RPMI7951 (cell line): ENCODE measurements at places on chromosomes 6 and 20.
A peak's percentile ranks its signal among the peaks of the same experiment; 100 is the strongest.

- DNase-seq, result no peak
Measured at GRCh38 chr6:136210398-136211165, 39.5 kb downstream of the MTFR2 start.

DNA sequence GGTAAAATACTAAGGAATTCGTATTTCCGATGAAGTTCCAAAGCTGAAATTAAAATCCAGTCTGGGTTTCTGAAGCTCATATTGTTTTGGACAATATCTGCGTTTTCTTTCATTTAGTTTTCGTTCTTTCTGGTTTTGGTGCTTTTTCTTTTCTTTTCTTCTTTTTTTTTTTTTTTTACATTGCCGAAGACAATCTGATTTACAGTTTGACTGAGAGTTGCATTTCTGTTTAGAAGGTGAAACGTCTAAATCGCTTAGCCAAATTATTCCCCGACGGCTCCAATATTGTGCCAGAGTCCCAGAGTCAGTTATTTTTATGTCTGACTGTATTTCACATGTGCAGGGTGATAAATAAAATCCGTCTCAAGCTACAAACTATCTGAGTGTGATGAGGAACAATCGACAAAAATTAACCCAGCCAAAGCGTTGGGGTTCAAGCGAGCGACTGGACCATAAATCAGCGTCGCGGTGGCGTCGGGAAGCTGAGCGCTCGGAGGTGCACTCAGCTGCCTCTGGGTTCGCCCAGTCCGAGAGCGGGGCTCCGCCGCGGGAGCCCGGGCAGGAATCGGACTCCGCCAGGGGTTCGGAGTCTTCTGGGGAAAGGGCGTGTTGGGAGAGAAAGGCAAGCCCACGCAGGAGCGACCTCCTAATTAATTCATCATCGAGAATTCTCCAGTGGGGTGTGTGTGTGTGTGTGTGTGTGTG lies 8.2 kb upstream of the TBX18 start:
- DNase-seq, result no peak

- no peak for DNase-seq
Measured at GRCh38 chr6:106244521-106244920, 81.0 kb downstream of the ATG5 start.

- DNase-seq, result peak; percentile 41
Measured at GRCh38 chr6:130945401-130945919, 117.6 kb downstream of the EPB41L2 start.

DNA sequence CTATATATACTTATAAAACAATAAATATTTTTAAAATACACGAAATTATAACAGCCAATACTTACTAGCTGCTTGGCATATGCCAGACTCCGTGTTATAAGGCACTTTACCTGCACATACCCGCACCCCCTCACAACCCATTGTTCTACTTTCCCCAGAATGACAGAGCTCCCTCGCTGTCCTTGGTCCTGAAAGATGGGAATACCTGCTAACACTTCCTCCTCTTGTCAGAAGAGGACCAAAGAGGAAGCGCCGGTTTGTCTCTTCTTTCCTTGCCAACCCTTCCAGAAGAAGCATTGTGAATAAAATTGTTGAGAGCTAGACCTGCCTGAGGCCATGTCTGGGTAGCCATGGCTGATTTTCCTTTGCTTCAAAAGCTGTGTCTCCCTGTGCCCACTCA lies 149.3 kb downstream of the PTPRT start:
- DNase-seq, result peak; percentile 2

DNA sequence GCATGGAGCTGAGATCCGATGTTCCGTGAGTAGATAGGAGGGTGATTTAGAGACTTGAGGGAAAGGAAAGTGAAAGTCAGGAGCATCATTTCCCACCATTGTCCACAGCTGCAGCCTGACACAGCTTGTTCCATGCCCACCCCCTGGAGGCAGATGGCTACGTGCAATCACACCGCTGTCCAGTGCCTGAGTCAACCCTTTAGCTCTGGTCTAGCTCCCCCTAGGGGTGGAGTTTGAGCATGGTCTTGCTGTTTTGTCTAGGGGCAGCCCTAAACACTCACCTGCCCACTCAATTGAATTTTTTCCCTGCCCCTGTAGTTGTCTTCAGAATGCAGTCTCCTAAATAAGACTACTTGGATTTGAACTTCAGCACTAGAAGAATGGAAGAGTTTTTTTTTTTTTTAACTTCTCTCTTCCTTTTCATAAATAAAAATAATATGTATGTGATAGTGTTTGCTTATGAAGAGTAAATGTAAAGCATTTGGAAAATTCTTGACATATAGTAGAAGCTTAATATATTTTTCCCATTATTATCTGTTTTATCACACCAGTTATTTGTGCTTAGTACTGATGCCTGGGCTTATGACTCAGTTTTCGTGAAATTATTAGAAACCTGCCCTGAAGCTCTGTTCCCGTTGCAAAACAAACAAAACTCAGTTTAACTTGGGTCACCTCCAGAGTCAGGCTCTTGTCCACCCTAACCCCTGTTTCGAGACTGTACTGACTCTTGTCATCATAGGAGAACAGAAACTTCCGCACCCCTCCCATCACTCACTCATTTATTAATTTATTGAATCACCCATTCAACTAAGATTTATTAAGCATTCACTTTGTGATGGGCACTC lies 814.8 kb downstream of the MAFB start:
- DNase-seq, result peak; percentile 99

- DNase-seq, result no peak
Measured at GRCh38 chr6:21450149-21450548, 143.4 kb upstream of the SOX4 start.

DNA sequence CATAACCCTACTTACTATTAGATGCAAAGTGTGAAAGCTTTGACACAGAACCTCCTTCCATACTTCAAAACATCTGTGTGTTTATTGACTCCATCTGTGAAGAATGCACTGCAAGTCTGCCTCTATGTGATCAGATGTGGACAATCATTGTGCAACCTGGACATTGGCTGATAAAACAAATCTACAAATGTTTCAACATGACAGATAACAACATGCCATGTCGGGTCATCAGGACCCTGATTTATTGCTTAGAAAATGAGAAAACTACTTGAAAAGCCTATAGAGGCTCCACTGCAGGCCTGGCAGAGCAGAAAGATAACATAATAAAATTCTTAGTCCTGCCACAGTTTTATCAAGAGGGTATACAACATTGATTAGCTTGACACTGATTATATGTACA lies 1286.4 kb downstream of the GRIK2 start:
- DNase-seq, result no peak

DNA sequence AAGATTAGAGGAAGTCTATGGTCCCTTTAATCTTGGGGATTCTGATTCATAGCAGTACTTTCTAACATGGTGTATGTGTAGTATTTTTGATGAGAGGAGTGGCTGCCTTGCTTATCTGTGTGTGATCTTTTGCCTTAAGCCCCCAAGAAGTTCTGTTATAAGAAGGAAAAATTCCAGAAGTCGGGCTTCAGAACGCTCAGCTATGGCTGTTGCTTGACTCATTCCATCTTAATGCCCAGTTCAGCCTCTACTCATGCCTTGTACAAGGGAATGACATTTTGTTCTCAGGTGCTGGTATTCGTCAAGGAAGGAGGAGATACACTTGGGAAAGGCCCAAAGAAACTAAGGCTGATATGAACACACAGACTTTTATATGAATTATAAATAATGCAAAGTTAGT lies 713.0 kb upstream of the MARCKS start:
- no peak for DNase-seq

DNA sequence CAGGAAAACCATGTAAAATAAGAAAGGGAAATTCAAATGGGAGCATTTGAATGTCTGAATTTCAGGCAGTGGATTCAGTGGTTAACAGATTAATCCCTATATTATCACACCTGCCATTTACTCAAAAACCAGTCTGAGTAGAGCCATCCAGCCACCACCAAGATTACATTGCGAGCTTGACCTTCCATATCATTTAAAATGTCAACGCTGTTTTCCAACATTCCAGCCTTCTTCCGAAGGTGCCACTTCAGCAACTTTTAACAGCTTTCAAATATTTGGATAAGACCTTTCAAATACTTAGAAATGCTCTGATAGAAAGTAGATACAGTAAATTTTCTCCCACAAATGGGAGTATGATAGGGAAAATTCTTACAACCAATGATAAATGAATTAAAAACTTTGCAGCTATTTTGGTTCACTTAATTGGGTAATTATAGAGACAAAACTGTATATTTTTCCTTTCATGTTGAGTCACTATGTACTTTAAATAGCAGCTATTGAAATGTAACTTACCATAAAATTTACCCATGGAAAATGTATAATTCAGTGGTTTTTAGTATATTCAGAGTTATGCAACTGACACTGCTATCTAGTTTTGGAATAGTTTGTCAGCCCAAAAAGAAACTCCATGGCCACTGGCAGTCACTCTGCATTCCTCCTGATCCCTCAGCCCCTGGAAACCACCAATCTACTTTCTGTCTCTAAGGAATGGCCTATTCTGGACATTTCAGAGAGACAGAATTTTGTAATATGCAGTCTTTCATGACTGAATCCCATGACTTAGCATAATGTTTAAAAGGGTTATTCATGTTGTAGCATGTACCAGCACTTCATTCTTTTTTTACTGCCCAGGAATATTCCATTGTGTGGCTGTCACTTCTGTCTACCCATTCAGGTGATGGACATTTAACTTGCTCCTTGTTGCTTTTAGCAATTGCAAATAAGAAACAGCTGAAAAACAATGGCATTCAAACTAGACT lies 21.5 kb downstream of the EZR start:
- peak; percentile 44 for DNase-seq

GRCh38 chr6:145272246-145272645 lies 463.1 kb downstream of the EPM2A start:
- DNase-seq, result no peak

GRCh38 chr20:40602381-40602780 lies 86.7 kb downstream of the MAFB start:
- DNase-seq, result no peak
